Stimulated activated CD4-positive, alpha-beta T cell treated with anti-CD3 and anti-CD28 coated beads, Interleukin-15, amount 100 ng/mL, for 1 hour (primary cell): ENCODE measurements at places on chromosomes 13 and 19.

- no peak for DNase-seq
Measured at GRCh38 chr19:41792513-41793413, 3.6 kb upstream of the CEACAM3 start.

DNA sequence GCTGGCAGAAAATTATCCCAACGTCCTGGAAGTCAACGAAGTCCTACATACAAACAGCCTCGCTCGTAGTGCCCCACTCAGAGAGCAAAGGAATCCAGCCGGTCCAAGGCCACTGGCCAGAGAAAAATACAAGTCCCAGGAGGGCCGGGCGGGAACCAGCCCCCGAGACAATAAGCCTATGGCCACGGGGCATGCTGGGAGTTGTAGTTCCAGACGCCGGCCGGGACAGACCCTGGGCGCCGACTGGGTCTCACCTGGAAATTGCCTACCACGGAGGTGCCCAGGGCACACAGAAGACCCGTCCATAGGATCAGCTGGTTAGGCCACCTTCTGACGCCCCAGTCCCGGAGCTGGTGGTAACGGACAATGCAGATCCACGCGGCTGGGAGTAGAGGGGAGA is 5.4 kb downstream of the TMEM150B start:
- no peak for DNase-seq

DNA sequence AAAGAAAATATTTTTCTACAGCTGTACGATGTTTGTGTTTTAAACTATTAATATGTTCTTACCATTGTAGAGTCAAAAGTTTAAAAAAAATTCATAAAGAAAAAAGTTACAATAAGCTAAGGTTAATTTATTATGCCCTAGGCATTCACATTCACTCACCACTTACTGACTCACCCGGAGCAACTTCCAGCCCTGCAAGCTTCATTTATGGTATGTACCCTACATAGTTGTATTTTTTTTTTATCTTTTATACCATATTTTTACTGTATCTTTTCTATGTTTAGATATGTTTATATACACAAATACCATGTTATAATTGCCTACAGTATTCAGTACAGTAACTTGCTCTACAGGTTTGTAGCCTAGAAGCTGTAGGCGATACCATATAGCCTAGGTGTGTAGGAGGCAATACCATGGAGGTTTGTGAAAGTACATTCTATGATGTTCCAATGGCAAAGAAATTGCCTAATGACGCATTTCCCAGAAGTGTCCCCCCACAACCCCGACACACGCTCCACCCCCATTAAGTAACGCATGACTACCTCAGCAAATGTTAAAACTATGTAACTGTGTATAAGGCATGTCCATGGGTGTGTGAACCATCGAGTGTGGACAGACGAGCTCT is 60.4 kb downstream of the SLITRK6 start:
- no peak for DNase-seq

GRCh38 chr19:6761053-6761676 is 6.1 kb downstream of the SH2D3A start:
- DNase-seq = no peak

DNA sequence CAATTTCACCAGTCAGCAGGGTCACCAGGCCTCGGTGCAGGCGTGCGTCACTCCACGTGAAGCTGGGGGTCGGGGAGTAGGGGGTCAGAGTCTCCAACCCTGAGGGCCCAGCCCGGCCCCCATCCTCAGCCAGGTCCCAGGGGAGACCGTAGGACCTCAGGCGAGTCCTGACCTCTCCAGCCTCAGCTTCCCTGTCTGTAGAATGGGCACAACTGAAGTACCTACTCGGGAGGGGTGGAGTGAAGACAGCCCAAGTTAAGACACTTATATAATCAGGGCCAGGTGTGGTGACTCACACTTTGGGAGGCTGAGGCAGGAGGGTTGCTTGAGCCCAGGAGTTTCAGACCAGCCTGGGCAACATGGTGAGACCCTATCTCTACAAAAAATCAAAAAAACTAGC is 2.7 kb upstream of the SPACA4 start:
- no peak for DNase-seq

- DNase-seq = no peak
Measured at GRCh38 chr13:23159205-23159759, 21.5 kb upstream of the SGCG start.

DNA sequence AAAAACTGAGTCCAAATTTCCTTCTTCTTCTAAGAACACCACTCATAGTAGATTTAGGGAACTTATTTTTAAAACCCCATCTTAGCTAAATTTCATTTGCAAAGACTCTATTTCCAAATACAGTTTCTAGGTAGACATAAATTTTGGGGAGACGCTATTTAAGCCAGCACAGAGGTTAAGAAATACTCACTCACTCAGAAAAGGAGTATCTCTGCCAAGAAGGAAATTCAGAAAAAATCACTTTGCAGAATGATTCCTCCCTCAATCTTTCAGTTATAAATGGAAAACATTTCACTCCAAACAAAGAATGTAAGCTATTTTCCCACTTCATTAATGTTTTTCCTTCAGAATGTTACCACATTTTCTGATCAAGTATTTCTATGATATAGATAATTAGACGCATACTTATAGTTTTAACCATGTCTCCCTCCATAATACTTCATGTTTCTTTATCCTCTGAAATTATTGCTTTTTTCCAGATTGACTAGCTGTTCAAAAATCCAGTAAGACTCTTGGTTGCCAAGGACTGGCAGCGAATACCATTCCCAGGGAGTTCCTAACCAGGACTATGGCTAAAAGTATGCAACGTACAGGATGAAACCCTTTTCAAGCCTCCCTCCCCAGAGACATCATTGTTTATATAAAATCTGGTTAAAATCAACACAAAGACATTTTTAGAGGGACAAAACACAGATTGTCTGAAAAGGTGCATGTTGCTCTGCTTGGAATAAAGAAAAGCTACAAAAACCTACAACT is 52.5 kb upstream of the RXFP2 start:
- DNase-seq = no peak

DNA sequence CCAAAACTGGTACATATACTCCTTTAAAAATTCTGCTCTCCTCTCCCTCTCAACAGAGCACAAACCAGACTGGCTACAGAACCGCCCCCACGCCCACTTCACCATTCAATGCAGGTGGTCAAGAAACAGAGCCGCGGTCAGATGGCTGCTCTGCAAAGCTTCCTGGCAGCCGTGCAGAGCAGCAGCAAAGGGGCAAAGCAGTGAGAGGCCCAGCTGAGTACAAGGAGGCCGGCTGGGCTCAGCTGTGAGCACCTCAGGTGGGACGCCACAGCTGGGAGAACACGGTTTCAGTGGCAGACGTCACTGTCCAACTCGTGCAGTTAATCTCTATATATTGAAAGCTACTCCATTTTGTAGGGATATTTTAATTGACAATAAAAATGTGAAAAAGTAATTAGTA is 8.3 kb downstream of the GRTP1 start:
- DNase-seq = no peak

GRCh38 chr19:3068071-3068470 is 5.8 kb upstream of the TLE5 start:
- DNase-seq = no peak

GRCh38 chr13:23212671-23213070 is 31.9 kb downstream of the SGCG start:
- no peak for DNase-seq

DNA sequence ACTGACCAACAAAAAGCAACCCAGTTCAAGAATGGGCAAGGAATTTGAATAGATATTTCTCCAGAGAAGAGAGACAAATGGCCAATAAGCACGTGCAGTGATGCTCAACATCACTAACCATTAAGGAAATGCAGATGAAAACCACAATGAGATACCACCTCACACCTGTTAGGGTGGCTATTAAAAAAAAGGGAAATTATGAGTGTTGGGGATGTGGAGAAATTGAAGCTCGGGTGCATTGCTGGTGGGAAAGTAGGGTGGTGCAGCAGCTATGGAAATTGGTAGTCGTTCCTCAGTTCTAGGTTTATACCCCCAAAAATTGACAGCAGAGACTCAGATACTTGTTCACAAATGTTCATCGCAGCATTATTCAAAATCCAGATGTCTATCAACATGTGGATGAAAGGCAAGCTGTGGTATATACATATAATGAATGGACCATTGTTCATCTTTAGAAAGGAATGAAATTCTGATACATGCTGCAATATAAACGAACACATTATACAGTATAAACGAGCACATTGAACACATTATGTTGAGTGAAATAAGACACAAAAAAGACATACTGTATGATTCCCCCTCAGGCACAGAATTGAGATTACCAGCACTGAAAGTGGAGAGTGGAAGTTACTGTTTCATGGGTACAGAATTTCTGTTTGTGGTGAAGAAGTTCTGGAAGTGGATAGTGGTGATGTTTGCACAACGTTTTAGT is 927 bp downstream of the CHAMP1 start:
- no peak for DNase-seq

DNA sequence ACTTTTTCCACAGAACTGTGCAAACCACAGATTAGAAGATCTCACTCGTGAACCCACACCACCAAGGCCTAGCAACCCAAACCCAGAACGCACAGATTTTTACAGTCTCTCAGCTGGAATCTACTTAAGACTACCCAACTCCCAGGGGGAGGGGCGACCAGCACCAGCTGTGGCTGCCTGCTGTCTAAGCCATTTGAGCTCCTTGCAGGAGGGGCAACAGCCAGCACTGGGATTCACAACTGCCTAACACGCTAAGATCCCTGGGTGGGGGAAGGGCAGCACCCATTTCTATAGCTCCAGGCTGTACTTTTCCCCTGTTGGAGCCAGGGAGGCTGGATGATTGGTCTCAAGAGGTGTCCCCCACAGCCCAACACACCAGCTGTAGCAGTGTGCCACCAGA is 368.8 kb downstream of the SUCLA2 start:
- DNase-seq = no peak

- no peak for DNase-seq
Measured at GRCh38 chr13:96141032-96141431, 51.1 kb downstream of the HS6ST3 start.
